ENCODE measurements at places on chromosomes 6 and 20.

GRCh38 chr6:41150671-41151070 lies 3.5 kb downstream of the TREML1 start:
- no peak for DNase-seq

DNA sequence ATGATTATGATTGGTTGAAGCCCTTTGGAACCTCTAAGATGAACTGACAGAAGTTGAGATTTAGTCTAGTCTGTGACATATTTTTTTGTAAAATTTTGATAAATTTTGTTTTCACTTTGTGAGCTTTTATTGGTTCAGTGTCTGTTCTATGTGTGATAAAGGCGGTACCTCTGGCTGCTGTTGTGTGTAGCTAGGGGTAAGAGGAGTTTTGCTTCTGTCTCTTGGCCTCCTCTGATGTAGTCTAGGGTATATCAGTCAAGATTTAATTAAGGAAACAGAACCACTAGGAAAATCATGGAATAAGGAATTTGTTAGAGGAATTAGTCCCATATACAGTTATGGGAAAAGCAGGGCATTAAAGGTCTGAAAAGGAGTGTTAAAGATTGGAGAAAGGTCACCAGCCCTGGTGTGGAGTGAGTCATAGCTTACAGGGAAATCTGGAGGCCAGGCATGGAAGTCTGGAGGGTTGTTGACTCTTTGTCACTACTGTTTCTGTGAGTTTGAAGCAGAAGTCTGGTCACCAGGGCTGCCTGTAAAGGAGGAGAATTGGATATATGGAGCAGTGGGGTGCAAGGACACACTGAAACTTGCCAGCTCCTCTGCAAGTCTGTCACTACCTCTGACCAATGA lies 28.5 kb downstream of the CDC5L start:
- no peak for DNase-seq

GRCh38 chr6:17474289-17474688 lies 80.9 kb downstream of the CAP2 start:
- DNase-seq = no peak

DNA sequence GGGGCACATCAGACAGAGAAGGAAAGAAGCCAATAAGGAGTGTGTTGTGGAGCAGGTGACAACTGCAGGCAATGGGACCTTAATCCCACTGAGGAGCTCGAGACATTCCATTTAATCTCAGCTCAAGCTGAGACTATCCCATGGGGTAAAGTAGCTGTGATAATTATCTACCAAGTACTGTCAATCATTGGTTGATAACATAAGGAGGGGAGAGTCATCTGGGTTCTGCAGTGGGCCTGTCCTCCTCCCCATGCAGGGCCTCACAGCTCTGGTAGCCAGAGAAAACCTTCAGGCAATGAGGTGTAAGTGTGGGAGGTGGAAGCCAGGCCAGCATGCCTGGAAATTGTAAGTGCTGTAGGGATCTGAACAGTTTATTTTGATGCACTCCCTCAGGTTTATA lies 375.0 kb upstream of the ARID1B start:
- DNase-seq = no peak

DNA sequence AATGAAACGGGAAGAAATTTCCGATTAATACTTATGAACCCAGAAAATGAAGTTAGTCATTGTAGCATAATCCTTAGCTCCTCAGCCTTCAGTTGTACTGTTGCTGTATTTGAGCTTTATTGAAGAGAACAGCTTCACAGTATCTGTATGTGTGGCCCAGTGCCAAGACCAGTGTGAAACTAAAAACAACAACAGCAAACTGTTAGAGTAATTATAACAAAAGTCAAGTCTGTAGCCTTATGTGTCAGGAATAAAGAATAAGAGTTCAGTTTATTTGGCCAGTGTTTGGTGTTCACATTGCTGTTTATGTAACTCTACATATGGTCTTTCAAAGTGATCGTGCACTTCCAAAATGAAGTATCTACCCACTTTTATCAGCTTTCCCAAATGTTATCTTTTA lies 70.9 kb downstream of the ARID1B start:
- no peak for DNase-seq

GRCh38 chr6:52887910-52888524 lies 21.5 kb downstream of the GSTA3 start:
- DNase-seq = no peak

- no peak for DNase-seq
Observed at GRCh38 chr20:62029949-62030348, 35.7 kb downstream of the TAF4 start.

DNA sequence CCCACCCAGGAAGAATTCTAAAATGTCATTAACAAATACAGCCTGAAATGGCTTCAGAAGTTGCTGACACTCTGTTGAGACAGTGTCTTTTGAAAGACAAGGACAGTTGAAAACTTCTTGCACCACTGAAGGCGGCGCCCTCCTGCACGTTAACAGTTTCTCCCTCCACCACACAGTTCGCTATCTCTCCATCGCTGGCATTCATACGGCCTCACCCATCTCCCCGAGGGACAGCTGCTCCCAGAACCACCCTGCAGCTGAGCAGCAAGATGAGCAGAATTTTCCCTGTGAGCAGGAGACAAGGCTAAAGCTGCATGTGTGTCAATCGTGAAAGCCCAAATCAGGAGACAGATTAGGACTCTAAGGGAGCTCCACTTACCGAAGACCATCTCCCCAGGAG lies 113.3 kb downstream of the LY86 start:
- no peak for DNase-seq

- DNase-seq = no peak
Observed at GRCh38 chr6:74199215-74199915, 503.4 kb downstream of the CD109 start.

DNA sequence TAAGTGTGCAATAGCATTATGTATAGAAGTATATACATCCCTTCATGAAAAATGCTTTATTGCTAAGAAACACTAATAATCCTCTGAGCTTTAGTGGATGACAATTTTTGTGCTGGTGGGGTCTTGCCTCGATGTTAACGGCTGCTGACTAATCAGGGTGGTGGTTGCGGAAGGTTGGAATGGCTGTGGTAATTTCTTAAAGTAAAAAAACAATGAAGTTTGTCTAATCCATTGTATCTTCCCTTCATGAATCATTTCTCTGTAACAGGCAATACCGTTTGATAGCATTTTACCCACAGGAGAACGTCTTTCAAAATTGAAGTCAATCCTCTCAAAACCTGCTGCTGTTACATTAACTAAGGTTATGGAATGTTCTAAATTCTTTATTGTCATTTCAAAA lies 816.5 kb upstream of the GJE1 start:
- DNase-seq = no peak

DNA sequence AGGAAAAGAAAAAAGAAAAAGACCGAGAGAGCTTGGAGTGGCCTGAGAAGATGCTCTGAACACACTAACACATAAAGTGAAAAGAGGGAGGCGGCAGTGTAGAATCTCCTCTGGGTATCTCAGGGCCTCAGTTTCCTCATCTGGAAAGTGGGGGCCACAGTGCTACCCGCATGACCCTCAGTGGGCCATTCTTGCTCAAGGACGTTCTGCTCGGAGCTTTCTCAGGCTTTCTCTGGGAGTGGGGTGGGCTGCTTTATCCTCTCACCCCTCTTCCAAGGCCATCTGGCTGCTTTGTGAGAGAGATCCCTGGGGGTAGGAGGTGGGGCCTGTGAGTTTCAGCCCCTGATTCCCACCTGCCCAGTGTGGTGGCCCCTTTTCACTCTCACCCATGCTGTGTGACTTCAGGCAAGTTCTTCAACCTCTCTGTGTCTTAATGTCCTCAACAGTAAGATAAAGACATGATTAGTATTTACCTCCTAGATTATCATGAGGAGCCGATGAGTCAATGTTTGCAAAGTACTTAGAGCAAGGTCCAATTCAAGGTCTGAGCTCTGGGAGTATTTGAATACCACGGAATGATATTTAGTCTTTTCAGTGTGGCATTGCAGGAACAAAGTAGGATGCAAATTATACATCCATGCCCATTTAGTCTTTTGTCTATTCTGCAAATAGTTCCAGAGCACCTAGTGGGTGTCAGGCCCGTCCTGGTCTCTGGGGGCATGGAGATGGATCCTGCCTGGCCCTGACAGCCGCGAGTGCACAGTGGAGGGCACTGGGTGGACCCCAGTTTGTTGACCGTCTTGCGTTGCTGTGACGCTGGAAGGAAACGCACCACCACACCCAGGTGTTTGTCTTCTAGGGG lies 34.3 kb downstream of the SRC start:
- DNase-seq = no peak

DNA sequence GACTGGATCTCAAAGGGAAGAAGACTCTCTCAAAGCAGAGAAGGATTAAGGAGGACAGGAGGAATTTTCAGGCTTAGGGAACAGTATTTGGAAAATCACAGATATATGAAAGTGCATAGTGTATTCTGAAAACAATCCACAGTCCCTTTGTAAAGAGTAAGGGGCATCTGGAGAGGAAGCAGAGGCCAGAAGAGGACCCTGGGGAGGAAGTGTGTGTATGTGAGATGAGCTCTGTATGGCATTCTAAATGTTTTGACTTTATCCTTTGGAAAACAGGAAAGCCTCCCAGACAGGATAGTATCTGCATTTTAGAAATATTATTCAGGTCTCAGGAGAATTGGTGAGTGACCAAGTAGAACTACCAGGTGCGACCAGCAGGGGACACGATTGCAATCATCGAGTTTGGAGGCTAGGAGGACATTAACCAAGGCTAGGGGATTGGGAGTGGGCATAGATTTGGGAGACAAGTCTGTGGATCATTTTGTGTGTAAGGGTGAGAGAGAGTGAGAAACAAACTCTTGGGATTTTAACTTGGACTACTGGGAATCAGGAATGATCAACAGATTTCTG lies 38.3 kb upstream of the FAM184A start:
- no peak for DNase-seq

DNA sequence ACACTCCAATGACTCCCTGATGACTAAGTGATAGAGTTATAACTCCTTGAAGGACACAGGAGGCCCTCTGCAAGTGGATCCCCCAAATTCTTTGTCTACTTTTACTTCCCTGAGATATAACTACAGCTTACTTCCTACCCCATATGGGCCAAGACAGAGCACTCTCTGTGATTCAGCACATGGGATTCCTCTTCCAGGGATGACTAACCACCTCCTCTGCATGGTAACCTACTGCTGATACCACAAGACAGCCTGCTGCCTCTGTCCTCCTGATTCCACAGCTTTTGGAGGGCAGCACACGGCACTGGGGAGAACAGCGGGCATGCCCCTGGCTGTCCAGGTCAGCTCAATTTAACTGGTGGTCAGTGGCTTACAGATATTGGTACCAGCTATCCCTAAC lies 675.7 kb upstream of the AGPAT4 start:
- no peak for DNase-seq

DNA sequence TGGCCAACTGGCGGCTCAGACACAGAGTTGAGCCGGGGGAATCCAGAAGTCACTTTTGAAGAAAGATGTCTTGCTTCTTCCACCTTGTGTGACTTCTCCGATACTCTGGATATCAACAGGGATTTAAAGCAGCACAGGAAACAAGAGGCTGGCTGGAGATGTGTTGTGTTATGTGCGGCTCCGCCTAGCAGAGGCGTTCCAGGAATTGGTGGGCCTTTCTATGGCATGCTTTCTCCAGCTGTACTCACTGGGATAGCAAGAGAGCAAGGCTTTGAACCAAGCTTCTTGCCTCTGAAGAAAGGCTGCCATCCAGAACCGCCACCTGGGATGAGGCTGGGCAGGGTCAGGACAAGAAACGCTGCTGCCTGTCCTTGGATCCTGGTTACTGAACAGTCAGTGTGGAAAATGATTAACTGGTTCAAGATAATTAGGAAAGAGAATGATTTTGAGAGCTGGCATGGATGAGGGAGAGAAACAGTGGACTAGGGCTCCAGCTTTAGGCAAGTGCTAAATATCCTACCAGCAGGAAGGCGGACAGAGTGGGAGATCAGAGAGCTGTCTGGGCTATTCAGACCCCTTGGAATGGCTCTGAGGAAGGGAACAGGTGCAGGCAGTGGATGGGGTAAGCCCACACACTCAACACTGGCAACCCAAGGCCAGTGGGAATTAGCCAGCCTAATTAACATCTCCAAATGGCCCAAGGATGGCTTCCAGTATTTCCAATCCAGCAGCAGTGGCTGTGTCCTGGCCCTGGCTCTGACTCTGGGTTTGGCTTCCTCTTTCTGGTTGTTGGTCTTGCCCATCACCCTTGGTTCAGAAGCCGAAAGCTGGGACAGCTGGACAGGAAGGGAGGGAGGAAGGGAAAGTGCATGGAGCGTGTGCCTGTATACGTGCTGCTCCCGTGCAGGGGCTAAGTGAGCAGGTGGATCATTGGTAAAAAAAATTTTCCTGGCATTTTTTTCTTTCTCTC lies 31.9 kb downstream of the INSM1 start:
- DNase-seq = no peak

DNA sequence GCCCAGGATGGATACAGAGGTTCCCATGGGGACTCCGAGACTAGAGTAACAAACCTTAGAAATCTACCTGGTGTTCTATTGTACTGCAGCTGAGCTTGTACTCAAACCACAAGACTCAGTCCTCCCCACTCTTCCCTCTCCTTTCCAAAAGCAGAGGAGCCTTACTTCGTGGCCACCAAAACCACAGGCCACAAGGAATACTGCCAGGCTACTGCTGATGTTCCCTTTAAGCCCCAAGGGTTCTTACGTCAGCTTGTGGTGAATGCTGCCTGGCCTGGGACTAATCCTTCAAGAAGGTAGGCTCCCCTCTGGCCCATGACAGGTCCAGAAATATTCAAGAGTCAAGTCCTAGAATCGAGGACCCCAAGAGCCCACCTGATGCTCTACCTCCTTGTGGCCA lies 10.5 kb upstream of the DEFB128 start:
- no peak for DNase-seq

All from brain pericyte (primary cell).